ENCODE measurements at places on chromosomes 4 and X.

GRCh38 chr4:11471618-11472017 lies 42.9 kb upstream of the HS3ST1 start:
- no peak for DNase-seq

DNA sequence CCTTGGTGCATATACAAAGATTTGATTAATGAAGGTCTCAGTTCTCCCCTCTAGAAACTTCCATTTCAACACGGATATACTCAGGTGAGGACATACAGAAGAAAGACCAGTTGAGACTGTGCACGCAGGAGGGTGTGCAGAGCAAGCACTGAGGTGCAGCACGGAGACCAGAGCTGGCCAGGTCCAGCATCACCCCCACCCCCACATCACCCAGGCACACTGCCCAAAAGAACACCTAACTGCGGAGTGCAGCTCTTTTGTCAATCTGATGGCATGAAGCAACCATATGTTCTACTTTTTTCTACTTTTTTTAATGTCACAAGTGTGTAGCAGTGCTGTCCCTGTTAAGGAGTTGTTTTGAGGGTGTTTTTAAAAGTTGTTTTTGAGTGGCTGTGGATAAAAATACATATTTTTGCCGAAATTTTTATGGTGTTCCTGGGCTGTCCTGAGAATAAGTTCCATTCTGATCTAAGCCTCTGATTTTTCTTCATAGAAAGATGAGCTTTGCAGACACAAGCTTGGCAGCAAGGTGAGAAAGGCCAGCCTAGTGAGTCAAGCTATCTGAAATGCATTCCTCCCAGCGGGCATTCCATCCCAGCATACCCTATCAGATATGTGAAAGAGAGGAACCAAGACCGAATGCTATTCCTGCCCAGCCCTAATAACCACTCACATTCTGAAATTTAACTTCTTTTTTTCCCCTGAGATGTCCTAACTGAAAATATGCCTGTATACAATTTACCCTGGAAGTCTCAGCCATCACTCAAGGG lies 173.7 kb downstream of the PTTG2 start:
- DNase-seq = no peak

GRCh38 chr4:18463987-18464559 lies 442.5 kb upstream of the LCORL start:
- DNase-seq = no peak

DNA sequence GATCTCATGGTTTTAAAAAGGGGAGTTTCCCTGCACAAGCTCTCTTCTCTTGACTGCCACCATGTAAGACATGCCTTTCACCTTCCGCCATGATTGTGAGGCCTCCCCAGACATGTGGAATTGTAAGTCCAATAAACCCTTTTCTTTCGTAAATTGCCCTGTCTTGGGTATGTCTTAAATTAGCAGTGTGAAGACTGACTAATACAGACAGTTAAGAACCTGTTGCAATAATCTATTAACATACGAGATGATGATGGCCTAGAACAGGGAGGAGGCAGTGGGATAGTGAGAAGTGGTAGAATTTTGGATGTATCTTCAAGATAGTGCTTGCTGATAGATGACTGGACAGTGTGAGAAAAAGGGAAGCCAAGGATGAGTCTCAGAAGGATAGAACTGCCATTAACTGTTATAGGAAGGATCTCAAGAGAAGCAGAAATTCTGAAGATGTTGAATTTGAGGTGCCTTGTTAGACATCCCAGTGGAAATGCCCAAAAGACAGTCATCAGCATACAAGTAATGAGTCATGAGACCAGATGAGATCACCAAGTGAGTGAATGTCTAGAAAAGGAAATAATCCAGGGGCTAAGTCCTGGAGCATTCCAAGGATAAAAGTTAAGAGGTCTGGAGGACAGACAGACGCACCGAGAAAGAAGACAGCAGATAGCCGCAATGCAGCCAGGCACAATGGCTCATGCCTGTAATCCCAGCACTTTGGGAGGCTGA lies 38.8 kb upstream of the UGDH start:
- DNase-seq = no peak

- no peak for DNase-seq
Measured at GRCh38 chr4:7289589-7289988, 97.3 kb downstream of the SORCS2 start.

GRCh38 chrX:109660435-109661143 lies 35.6 kb upstream of the KCNE5 start:
- no peak for DNase-seq

DNA sequence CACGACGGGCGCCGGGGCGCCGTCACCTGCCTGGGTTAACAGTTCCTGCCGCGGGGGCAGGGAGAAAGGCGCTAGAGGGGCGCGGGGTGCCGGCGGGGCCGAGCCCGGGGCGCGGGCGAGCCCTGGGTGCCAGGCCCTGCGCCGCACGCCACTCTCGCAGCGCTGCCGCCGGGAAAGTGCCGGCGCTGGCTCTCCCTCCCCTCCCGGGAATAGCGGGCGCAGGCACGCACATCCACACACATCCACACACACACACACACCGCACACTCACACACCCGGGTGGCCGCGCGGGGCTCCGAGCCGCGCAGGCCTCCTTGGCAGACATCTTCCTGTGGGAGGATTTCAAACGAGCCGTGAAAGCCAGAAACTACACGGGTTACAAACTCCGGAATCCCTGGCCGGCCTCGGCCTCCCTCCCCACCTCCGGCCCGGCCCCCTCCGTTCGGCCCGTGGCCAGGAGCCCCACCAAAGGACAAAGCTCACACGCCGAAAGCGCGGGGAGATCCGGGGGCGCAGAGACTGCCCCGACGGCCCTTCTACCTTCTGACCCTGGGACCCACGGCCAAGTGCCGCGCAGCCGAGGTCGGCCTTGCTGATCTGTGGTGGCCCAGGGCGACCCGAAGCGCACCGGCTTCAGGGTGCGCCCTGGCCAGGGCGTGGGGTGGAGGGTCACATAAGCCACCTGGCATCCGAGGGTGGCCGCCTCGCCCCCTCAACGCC lies 92.3 kb downstream of the BCOR start:
- DNase-seq = peak; percentile 76

DNA sequence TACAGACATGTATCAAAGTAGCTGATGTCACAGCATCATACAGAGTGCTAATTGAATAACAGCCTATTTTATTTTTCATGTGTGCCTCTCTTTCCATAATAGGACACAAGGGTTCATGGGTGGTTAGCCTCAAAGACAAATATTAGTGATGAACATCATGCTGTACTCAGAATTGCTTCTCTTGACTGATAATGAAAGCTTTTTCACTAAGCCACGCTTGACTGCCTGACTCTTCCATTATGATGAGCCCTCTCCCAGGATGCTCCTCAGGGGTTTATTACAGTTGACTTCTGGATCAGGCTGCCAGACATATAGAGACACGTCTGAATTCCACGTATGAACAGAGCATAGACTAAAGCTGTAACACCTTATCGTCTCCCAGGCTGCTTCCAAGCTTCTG lies 2757.5 kb downstream of the PCDH7 start:
- DNase-seq = no peak

GRCh38 chrX:107599450-107599861 lies 28.9 kb upstream of the PRPS1 start:
- DNase-seq = no peak

- DNase-seq = no peak
Measured at GRCh38 chr4:151029537-151029936, 14.5 kb upstream of the LRBA start.
